ENCODE measurements at places on chromosomes 7 and 10. TPM values are rescaled to one million over a fixed set of nuclear protein-coding genes. Genes with fewer than 3 reads are reported as not detected.

- DNase-seq = no peak
These were observed 111.0 kb downstream of the MICALL2 start for GRCh38 chr7:1348096-1348822.

DNA sequence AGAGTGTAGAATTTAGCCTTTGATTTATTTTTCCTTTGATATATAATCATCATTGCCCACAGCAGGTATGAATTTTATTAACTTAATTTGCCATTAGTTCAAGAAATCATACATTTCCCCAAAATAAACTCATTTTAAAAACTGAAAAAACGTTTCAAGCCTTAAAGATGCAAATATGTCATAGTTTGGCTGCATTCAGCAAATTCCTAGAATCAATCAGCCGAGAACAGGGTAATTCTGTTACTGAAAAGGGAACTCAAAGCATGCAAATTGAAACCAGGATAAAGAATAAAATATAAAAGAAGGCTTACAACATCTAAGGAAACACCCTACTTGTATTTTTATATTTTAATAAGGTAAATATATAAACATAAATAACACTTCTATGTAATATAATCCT, 233.8 kb upstream of the PRKCQ start:
- no peak for DNase-seq

DNA sequence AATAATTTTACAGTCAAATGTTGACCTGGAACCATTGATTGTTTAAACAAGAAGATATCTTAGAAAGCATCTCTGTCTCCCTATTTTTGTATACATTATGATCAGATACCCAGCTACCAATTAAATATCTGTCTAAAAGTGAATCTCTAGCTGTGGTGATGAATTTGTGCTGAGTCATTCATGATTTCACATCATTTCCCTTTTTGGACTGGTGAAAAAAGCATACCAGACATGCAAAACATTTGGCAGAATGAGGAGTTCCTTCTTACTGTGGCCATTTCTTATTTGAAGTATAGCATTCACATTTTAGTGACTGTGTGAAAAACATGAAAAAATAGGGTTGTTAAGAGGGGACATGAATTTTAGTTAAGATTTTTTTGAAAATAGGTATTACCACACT, 98.0 kb upstream of the GATA3 start:
- DNase-seq = no peak

GRCh38 chr7:150562919-150563318, 4.3 kb upstream of the GIMAP4 start:
- no peak for DNase-seq

The DPYSL4 gene
- 18.3 TPM for polyA plus RNA-seq
